Peyer's patch (tissue), 4 donors: ENCODE measurements at places on chromosomes 7 and 10. TPM values are rescaled to one million over a fixed set of nuclear protein-coding genes. Genes with fewer than 3 reads are reported as not detected.

DNA sequence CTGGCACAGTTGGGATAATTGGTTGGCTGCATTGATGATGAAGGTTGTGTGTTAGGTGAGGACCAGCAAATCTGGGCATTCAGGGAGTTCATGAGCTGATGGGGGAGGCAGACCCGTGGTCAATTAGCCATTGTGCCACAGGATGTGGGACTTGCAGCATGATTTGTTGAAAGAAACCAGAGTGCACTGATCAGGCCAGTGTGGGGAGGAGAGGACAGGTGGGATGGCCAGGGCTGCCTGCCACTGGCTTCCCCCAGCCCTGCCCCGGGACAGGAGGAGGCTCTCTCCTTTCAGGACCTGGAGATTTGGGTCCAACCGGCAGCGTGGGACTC is 4.3 kb downstream of the CLIP2 start:
- no peak for DNase-seq

GRCh38 chr10:93456480-93456879 is 25.7 kb downstream of the MYOF start:
- DNase-seq, result no peak

DNA sequence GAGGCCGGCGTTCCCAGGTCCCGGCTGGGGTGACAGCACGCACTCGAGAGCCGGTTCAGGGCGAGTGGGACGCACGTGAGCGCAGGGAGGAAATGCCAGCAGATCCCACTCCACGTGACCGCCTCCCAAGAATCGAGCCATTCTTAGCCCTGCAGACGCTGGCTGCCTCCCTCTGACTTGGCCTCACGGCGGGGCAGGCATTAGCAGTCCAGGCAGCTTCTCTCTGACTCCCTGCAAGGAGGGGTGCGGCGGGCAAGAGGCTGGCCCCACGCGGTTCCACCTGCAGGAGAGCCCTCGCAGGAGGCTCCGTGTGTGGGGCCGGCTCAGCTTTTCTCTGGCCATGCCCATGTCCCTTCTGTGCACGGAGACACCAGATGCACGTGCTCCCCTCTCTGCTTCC is 10.1 kb downstream of the GPR146 start:
- no peak for DNase-seq

DNA sequence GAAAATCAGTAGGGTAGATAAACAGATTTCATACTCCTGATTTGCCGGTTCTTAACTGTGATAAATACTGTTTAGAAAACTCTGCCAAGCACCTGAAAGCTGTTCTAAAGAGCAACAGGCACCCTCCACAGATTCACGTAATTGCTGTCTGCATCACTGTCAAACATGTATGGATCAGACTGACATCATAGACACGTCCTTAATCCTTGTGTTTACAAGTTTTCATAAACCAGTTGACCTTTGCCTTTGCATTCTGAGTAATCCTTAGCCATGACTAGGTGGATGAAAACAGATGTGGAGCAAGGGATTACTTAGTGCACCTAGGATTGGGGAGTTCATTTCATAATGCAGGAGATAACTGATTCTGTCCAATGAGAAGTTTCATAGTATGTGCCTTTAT is 41.6 kb downstream of the SLC39A12 start:
- no peak for DNase-seq

Gene SYCE1
- 7.5 TPM for total RNA-seq

Gene MMD2
- not detected for total RNA-seq

GRCh38 chr10:28381466-28381865 is 78.6 kb upstream of the MPP7 start:
- DNase-seq, result no peak

DNA sequence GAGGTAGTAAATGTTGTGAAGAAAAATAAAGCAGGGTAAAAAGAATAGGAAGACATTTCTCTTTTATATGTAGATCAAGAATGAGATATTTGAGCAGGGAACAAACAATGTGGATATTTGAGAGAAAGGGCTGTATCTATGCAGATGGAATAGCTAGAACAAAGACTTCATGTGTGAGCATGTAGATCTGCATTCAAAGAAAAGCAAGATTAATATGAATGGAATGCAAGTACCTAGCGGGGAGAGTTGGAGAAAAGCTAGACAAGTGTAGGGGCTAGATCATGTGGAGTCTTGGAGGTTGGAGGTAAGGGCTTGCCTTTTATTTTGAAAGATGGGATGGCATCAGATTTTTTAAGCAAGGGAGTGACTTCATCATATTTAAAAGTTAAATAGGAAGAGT is 27.1 kb downstream of the SHOC2 start:
- DNase-seq, result no peak

DNA sequence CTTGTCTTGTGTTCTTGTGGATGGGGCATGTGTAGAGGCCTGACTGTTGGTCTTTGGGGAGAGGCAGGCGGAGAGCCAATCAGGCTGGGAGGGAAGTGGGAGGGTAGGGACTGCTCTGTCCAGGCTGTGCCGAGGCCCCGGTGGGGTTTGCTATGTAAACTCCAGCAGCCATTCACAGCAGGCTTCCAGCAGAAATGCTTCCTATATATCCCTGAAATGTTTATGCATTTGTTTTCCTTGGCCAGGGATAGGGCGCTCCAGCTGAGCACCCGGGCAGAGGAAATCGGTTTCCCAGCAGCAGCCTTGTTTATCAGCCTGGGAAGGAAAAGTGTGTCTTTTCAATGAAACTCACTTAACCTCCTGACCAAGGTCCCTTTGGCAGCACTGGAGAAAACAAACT is 18.3 kb upstream of the AQP1 start:
- DNase-seq, result no peak

DNA sequence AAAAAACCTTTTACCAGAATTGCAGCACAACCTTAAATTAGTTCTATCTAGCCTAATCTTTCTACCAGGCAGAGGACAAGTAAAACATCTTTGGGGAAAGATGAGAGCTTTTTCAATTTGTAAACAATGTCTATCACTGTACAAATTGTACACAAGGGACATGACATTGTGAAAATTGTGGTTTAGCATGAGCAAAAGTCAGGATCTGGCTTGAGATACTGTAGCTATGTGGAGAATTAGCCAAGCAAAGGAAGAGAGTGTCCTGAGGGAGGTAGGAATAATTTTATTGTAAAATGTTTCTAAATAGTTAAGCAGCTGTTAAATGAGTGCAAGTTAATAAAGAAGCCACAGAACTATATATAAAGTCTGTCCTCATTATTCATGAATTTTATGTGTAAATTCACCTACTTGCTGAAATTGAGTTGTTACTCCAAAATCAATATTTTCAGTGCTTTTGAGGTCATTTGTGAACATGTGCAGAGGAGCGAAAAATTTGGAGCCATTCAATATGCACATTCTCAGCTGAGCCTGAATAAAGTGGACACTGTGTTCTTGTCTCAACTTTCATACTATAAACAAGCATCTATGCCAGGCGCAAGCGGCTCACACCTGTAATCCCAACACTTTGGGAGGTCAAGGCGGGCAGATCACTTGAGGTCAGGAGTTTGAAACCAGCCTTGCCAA is 42.8 kb upstream of the POM121L12 start:
- no peak for DNase-seq

DNA sequence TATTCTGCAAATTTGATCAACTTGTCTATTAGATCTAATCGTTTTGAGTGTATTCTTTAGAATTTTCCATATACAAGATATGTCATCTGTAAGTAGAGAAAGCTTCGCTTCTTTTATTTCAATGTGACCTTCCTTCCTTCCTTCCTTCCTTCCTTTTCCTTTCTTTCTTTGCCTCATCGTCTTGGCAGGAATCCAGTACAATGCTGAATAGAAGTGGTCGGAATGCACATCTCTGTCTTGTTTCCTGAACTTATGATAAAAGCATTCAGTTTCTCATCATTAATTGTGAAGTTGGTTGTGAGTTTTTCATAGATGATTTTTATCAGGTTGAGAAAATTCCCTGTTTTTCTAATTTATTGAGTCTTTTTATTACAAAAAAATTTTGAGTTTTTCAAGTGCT is 300.7 kb upstream of the ZNF32 start:
- no peak for DNase-seq

DNA sequence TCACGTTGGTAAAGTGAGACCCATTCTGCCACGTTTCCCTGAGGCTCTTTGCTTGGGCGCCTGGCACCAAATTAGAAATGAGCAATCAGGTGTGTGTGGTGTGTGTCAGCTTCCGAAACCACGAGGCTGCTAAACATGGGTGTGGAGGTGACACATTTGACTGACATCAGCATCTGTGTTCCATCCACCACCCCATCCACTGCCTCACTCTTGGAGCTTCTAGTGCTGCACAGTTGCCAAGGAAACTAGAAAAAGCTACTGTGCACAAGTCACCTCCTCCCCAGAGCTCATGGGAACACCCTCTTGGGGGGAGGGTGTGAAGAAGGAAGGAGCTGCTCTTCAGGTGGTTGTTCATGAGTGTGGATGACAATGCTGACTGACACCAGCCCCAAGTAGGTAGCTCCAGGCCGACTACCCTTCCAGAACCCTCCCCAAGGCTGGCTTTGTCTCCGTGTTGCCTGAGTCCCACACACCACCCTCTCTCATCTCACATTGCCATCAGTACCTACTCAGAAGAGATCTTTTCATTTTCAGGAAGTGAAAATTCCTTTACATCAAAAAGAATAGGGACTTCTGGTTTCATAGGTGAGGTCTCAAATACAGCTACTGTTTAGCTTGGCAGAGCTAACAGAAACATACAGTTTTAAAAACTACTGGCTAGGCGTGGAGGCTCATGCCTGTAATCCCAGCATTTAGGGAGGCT is 152.2 kb downstream of the TMEM178B start:
- no peak for DNase-seq

- DNase-seq, result no peak
These were observed 49.4 kb downstream of the ZNF467 start for GRCh38 chr7:149723795-149724495.

Gene CALCR
- total RNA-seq, result not detected

- DNase-seq, result peak; percentile 84
These were observed 1.7 kb downstream of the ADAM8 start for GRCh38 chr10:133274751-133275683.

DNA sequence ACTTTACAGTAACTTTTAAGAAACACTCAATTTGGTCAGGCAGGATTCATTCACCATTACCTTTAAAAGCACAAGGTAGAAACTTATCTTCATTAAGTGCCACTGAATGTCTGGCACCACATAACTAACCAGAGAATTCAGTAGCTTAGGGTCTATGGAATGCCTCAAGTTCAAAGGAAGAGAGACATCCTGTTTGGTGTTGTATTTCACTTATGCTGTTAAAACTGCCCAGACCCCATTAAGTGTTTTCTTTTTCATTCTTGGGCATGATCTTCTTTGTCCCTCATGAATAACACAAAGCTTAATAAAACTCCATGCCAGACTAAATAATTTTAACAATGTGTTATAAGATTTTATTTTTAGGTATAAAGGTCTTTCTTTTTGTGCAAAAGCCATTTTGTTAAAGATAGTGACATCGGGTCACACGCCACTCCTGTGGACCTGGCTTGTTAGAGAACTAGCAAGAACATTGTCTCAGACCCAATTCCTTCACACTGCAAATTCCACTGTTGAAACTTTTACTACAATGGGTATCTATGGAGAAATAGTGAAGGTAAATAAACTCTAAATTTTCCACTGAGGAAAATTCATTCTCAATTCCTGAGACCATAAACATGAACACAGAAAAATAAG is 221.0 kb downstream of the TWIST1 start:
- no peak for DNase-seq

GRCh38 chr7:89160107-89160506 is 364.6 kb upstream of the TEX47 start:
- no peak for DNase-seq

GRCh38 chr10:72069751-72070526 is 18.4 kb downstream of the SPOCK2 start:
- no peak for DNase-seq

Gene KCTD7
- total RNA-seq, result 6.6 TPM

GRCh38 chr10:22704942-22705341 is 9.4 kb downstream of the PIP4K2A start:
- no peak for DNase-seq

GRCh38 chr7:71659622-71660021 is 527.7 kb downstream of the GALNT17 start:
- DNase-seq, result no peak

DNA sequence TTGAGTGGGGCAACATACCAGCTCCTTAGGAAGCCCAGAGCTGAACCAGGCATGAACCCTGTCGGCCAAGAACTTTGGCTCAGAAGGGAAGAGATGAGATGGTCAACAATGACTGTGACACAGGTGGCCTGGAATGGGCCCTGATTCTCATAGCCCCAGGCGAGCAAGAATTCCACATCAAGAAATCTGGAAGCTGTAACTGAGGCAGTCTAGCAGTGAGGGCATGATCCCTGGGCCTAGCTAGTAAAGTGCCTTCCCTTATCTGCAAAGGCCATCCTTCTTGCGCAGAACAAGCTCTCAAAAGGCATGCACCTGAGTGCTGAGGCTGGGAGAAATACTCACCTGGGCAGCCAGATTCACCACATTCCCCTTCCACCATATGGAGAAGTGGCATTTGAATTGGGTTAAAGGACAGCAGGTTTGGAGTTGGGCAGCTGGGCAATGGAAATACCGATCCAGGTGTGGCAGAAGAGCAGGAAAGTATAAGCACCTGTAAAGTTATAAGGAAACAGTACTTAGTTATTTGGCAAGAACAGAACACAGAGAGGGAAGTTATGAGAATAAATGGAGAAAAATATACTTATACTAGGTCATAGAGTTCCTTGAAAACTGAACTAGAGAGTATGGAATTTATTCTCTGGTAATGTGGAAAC is 78.6 kb upstream of the CAPZA2 start:
- no peak for DNase-seq

DNA sequence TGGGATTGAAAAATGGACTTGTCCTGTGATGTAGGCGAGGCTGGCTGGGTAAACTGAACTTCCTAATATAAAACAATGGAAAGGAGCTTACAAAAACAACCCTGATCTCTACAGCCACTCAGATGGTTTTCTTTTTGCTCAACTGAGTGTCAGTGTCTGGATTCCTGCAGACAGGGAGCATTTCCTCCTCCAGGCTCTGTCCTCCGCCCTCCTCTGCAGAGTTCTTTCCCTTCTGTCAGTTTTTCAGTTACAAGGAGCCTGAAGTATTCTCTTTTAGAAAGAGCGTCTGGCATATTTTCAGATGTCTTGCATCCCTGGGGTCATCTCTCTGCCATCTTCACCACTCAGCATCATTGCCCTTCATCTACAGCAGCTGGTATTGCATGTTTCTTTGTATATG is 50.0 kb upstream of the PITRM1 start:
- no peak for DNase-seq

Gene RBP4
- total RNA-seq, result 3.9 TPM

Gene SPDYE2
- total RNA-seq, result not detected

GRCh38 chr7:39172137-39172536 is 194.4 kb downstream of the POU6F2 start:
- DNase-seq, result no peak

Gene SPAM1
- total RNA-seq, result not detected

DNA sequence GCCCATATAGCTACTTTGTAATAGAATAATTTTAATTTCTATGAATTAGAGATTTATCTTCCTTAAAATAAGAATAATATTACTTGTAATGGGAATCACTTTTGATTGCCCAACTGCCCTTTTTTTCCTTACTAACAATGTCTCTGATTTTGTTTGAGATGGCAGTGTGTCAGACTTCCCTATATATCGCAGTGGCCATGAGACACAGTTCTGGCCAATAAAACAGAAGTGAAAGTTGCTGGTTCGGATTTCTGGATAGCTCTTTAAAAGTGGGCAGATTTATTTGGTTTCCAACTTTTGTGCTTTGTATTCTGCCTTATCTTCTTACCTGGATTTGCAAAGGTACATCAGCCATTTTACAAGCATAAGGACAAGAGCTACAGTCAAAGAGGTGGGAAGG is 170.2 kb downstream of the PPP1R17 start:
- no peak for DNase-seq
